ENCODE measurements at places on chromosomes 3 and 15.
A peak's percentile ranks its signal among the peaks of the same experiment; 100 is the strongest.

GRCh38 chr3:72550582-72551262 is 297.5 kb downstream of the SHQ1 start:
- no peak for DNase-seq

DNA sequence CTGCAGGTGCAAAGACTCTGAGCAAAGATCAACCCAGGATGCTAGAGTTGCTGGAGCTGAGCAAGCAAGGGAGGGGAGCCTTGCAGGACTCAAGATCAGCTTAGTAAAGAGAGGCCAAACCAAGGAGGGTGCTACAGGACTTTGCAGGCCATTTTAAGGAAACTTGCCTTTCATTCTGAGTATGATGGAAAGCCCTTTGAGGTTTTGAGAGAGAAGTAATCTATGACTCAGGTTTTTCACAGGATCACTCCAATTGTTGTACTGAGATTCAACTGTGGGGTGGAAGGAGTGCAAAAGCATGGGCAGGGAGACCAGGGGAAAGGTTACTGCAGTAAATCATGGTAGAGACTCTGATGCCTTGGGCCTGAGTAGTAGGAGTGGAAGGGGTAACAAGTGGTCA is 260.4 kb upstream of the GPR149 start:
- DNase-seq: no peak

- DNase-seq: no peak
Observed at GRCh38 chr3:123347691-123348264, 101.1 kb downstream of the ADCY5 start.

DNA sequence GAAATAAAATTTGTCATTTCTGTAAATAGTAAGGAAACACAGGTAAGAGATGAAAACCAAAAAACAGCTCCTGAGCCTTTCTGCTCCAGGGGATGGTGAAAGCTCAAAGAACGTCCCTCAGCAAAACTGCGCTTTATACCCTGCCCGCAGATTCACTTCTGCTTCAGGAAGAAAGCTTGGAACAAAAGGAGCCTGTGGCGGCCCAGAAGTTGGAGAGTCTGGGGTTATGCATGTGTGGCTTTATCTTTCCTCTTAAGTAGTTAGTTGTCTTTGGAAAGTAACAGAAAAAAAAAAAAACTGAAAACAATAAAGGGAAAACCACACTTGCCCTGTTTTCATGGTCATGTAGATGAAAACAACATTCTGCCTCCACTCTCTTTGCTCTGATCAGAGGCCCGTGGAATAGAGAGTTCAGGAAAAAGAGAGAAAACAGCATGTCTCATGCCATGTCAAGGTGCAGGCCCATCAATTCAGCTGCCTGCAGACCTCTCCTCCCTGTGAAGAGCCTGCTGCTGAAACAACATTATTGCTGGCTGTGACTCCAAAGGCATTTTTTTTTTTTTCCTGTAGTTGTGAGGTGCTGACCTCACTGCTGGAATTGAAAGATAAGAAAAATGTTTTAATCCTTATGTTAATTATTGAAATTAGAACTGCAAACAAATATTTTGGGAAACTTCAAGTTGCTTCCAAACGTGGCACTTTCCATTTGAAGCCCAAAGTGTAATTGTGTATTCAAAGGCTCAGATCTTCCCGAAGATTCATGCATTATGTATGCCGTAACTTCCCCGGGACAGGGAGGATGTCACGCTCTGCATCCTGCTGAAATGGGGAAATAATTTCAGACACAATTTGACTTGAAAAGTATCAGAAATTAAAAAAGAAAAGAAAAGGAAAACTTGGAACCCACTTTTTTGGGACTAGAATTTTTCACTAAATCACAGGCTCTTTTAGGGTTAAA is 108.4 kb upstream of the ZNF385D start:
- no peak for DNase-seq

DNA sequence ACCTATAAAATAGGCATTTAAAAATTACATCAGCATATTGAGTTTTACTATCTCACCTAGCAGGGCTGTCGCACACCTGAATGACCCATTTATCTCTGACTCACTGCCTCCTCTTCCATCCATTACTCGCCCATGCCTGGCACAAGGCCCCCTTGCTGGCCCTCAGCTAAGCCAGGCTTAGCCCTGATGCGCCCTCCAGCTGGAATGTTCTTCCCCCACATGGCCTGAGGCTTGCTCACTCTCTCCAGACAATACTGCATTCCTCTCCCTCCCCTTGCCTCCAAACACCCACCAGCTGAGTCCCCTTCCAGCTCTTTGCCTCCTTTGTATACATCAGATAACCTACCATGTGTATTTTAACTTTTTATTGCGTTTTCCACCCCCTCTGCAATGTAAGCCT is 7.2 kb downstream of the SH3BP5 start:
- peak; percentile 84 for DNase-seq

DNA sequence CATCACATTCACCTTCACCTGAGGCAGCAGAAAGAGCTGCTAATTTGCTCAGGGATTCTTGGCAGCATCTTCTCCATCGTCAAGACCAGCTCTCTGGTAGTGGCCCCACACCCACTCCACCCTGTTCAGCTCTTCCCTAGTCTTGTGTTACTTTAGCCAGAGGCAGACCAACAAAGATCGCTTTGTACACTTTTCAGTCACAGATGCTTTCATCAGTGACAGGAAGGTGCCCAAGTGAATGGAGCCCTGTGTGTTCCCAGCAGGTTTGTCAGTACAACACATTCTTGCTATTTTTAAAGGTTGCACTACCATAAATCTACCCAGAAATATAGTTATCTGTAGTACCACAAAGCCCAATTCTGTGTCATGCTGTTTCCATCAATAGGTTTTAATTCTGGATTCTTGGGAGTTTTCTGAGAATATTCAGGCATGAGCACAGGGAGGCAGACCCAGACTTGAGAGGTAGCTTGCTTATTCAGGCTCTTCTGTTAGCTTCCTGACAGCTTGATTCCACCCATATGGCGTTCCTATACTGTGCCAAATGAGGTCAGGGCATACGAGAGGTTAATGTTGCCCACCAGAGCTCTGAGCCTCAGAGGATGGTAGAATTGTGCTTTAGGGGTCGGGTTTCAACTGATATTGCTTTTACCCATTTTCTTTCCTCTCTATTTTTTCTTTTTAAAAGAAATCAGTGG is 109.8 kb upstream of the MANF start:
- DNase-seq: no peak

GRCh38 chr15:70854666-70854976 is 664 bp upstream of the LARP6 start:
- DNase-seq: peak; percentile 60

- DNase-seq: no peak
Observed at GRCh38 chr15:40386480-40386879, 4.0 kb downstream of the KNSTRN start.

GRCh38 chr15:58559904-58560588 is 128.3 kb downstream of the LIPC start:
- DNase-seq: no peak

DNA sequence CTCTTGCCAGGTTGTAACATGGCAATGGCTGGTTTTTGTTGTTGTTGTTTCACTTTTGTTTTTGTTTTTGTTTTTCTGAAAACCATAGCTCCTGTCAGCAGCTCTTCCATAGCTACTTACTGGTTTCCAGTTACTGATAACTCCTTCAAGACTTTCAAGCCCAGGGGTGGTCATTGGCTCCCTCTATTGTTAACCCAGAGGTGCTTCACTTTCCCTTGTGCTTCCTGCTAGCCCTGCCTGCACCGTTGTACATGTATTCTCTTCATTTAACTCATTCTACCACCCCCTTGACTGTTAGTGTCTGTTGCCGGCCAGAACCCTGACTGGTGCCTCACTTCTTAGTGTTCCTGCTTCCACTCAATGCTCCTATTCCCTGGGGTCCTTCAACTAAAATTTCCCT is 4.2 kb upstream of the TRAT1 start:
- DNase-seq: no peak

DNA sequence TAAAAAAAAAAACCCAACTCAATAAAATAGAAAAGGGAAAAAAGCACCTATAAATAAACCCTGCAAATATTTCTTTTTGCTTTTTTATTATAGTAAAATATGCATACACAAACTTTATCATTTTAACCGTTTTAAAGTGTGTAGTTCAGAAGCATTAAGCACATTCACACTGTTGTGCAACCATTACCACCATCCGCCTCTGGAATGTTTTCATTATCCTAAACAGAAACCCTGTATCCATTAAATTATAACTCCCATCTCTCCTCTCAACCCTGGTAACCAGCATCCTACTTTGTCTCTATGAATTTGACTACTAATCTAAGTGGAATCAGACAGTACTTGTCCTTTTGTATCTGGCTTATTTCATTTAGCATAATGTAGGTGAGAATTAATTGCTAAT is 15.0 kb downstream of the CDCP1 start:
- DNase-seq: peak; percentile 71

- peak; percentile 78 for DNase-seq
Observed at GRCh38 chr3:9302425-9303181, 53.2 kb upstream of the SRGAP3 start.

DNA sequence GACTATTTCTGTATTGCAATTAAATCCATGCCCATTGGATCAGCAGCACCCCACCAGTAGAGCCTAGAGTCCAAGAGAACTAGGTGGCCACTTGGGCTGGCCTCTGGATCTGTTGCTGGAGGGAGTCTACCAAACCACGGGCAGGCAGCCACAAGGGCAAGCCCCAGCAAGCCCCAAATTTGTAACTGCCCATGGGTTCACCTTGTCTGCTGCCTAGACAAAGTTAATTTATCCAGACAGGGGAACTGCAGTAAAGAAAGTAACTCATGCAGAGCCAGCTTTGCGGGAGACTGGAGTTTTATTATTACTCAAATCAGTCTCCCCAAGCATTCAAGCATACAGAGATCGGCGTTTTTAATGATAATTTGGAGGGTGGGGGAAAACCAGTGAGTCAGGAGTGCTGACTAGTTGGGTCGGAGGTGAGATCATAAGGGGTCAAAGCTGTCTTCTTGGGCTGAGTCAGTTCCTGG is 74.0 kb upstream of the TERB2 start:
- DNase-seq: no peak

- no peak for DNase-seq
Observed at GRCh38 chr15:66779331-66780009, 77.4 kb downstream of the SMAD6 start.

GRCh38 chr15:40799523-40799922 is 7.4 kb upstream of the ZFYVE19 start:
- DNase-seq: no peak

GRCh38 chr3:66425032-66425431 is 75.8 kb downstream of the LRIG1 start:
- DNase-seq: no peak

GRCh38 chr15:58528188-58528870 is 96.5 kb downstream of the LIPC start:
- DNase-seq: peak; percentile 80

GRCh38 chr3:169028716-169029115 is 634.8 kb downstream of the MECOM start:
- no peak for DNase-seq

- peak; percentile 76 for DNase-seq
Observed at GRCh38 chr3:61638741-61639140, 77.4 kb downstream of the PTPRG start.

All from EH (cell line).